Nasal cavity respiratory epithelium epithelial cell of viscerocranial mucosa (primary cell): ENCODE measurements at places on chromosomes 13 and 19. TPM values are rescaled to one million over a fixed set of nuclear protein-coding genes. Genes with fewer than 3 reads are reported as not detected.

Gene KLF2
- total RNA-seq: 0.28 and 0.68 TPM in 2 replicates

Gene SGCG
- 0.28 and 7.5 TPM in 2 replicates for total RNA-seq

Gene LHB
- total RNA-seq: 0.21 and 0.34 TPM in 2 replicates

Gene INTS6
- 79.6 and 110 TPM in 2 replicates for total RNA-seq

Gene MYDGF
- total RNA-seq: 122 and 383 TPM in 2 replicates

Gene SLITRK5
- total RNA-seq: under 0.01 and 0.07 TPM in 2 replicates

Gene ATP8A2
- under 0.01 and 0.07 TPM in 2 replicates for total RNA-seq

Gene SYNGR4
- not detected in 2 replicates for total RNA-seq
